ENCODE measurements at places on chromosomes 12 and 14.

DNA sequence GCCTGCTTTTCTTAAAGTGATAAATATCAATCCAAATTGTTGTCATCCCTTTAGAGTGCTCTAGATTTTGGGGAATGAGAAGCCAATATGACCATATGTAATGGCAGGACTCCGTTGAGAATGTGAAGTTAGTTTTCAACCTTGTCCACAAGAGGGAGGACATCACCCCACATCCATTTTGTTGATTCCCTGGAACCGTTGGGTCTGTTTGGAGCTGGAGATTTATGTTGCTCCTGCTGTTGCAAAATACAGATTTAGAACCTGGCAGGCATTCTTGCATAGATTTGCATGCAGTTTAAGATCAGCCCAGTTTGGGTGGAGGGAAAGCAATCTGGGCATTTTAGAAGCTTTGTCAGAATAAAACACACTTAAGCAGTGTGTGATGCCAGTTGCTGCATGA lies 620.1 kb downstream of the NRXN3 start:
- no peak for DNase-seq

- no peak for DNase-seq
These were observed 203.5 kb upstream of the G2E3 start for GRCh38 chr14:30355431-30355913.

- DNase-seq, result no peak
These were observed 8.5 kb downstream of the WSB2 start for GRCh38 chr12:118052324-118053070.

DNA sequence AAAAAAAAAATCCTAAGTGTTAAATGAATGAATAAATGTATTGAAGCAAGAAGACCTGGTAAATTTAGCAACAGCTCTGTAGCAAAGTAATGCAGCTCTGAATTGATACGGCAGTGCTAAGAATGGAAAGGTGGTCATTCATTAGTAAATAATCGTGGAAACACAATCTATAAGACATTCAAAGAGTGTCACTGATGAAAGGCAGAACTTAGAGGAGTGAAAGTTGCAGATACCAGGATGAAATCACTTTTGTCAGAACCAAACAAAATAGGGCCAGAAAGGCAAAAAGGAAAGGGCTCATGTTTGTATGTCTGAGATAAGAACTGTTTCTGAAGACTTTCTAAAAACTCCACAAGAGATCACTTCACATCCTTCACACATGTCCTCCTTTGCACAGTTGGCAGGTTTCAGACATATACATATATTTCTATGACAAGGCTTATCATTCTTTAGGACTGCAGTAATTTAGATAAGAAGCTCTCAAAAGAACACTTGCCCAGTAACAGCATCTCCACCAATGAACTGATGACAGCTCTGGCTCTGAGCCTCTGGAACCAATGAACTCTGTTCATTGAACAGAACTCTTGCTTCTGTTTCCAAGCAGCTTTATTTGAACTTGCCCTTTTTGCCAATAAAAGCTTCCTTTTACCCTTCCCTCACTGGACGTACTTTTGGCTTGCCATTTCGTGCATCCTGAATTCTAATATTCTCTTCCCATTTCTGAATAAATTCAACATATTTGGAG lies 4.2 kb upstream of the LRR1 start:
- DNase-seq, result no peak

GRCh38 chr12:27772328-27773049 lies 7.5 kb upstream of the KLHL42 start:
- DNase-seq, result no peak

- peak; percentile 6 for DNase-seq
These were observed 1.0 kb upstream of the CAMKK2 start for GRCh38 chr12:121297435-121297991.

DNA sequence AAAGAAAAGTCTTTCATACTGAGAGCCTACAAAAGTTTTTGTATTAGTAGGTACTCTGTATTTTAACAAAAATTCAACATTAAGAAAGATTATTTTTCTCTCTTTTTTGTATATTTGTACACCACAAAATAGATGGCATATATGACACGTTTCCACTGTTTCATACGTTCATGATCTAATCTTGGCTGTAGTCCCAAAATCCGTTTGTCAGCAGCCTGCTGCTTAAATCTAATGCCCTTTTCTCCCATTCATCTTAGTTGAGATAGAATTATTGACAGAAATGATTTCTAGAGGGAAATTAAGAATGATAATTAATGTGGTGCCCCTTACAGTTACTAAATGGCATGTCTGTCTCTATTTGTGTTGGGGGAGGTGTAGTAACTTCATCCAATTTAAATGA lies 140.7 kb upstream of the NOVA1 start:
- no peak for DNase-seq

DNA sequence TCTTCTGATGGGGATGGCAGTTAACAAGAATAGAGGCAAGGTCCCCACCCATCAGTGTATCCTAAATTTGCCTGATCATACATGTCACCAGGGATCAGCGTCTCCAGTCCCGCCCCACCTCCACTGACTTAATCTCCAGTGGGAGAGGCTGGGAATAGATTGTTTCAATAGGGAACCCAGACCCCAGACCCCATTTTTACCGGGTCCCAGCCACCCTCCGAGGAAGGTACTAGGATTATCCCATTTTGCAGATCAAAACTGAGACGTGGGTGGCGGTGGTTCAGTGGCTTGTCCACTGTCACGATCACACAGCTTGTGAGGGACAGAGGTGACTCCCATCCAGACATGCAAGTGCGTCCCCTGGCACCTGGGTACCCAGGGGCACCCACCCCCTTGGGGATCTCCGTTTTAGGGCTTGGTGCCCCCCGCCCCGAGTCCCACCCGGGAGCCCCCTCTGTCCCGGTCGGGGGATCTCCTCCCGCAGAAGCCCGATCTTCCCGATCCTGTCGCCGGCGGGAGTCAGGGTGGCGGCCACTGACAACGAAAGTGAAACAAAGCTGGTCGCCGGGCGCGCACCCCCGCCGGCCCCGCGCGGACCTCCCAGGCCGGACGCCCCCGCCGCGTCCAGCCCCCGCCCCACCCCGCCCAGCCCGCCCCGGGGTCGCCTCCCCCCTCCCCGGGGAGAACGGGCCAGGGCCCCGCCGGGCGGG lies 523 bp downstream of the WSB2 start:
- peak; percentile 39 for DNase-seq

- DNase-seq, result no peak
These were observed 17.7 kb downstream of the AHSA1 start for GRCh38 chr14:77475432-77476115.

DNA sequence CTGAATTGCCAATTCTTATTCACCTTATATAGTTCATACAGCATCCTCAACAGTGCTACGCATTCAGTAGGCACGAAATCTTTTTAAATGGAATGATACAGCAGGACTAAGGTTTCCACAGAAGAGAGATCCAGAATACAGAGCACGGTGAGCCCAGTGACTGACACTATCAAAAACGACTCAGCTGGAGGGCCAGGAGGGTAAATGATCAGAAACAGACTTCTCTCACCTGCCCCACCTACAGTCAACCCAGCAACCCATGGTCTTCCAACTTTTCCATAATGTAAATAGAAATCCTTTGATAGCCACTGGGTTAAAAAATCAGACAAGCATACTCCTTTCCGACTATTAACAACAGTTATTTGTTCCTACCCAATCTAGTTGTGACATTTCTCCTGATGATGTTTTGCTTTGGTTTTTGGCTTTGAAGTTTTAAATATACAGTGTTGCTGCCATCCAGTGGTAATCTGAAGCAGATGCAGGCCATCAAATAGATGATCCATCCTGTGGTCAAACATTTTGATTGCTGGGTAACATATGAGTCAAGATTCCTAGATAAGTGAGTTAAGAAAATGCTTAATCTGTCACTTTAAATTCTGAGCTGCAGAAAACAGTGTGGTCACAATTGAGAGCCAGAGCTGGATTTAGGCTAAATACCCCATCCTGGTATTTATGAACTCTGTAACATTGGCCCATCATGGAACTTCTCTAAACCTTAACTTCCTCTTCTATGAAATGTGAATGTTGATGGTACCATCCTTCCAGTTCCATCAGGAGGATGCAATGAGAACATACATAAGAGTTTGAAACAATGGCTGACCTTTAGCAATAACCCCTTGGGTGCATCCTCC lies 42.0 kb downstream of the GPHB5 start:
- peak; percentile 33 for DNase-seq

- no peak for DNase-seq
These were observed 372.8 kb upstream of the KITLG start for GRCh38 chr12:88953029-88953586.

GRCh38 chr14:95233702-95234241 lies 76.4 kb upstream of the DICER1 start:
- DNase-seq, result no peak

- no peak for DNase-seq
These were observed 130.9 kb downstream of the GPR135 start for GRCh38 chr14:59334253-59334652.

- no peak for DNase-seq
These were observed 578 bp downstream of the ADAMTS20 start for GRCh38 chr12:43551279-43551970.

- DNase-seq, result no peak
These were observed 2.6 kb upstream of the SLC11A2 start for GRCh38 chr12:51028813-51029150.

GRCh38 chr12:113439606-113440030 lies 17.4 kb downstream of the SDSL start:
- no peak for DNase-seq

- DNase-seq, result no peak
These were observed 7.3 kb downstream of the TMEM116 start for GRCh38 chr12:112005419-112006395.

DNA sequence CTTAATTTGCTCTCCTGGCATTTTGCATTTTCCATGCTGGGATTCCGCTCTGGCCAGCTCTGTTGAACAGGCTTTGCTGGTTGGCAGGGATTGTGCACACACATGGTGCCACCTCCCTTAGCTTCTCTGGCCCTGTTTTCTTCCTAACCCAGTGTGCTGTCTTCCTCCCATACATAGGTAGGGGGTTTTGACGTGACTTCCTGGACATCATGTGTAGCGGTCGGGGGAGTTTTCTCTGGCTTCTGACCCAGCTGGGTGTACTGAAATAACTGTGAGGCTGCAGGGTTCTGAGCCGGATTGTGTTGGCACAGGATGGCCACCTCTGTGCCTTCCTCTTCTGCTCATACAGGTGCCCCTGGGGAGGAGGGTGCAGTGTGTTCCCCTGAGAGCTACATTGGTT lies 25.7 kb downstream of the C14orf132 start:
- no peak for DNase-seq

DNA sequence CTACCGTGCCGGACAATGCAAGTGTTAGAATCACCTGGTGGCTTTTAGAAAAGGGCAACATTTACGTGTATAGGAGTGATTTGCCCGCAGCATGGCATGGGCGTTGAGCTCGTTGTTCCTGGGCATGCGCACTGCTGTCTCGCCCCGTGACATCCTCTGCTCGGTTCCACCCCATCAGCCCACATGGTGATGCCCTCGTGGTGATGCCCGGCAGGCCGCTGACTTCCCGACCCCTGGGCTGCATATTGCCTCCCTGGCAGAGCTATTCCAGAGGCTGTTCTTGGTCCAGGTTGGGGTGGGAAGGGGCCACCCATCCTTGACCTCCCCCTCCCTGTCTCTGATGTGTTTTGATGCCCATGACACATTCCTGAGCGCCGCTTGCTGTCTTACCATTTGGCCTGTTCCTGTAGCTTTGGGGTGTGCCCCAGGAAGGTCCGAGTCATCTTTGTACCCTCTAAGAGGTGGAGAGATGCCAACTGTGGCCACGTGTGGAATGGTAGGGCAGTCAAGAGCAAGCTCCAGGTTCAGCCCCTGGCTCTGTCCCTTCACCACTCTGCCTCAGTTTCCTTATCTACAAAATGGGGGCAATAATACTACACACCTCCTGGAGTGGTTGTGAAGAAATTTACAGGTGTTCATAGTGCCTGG lies 4.8 kb downstream of the HIP1R start:
- DNase-seq, result no peak

DNA sequence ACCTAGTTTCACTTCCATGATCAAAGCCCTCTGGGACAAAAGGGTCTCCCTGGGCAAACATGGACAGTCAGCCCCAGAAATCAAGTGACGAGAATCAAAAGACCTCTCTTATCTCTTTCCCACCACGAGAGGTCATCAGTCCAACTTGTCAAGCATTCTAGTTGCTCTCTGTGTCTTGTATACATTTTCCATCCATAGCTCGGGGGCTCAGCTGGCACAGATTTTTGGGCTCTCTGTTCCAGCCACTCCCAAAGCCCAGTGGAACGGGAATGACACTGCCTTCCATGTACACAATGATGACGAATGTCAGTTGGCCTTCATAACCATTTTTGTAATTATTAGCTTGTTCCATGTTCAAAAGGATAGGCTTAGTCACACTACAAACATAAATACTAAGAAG lies 29.7 kb downstream of the NOS1 start:
- no peak for DNase-seq

DNA sequence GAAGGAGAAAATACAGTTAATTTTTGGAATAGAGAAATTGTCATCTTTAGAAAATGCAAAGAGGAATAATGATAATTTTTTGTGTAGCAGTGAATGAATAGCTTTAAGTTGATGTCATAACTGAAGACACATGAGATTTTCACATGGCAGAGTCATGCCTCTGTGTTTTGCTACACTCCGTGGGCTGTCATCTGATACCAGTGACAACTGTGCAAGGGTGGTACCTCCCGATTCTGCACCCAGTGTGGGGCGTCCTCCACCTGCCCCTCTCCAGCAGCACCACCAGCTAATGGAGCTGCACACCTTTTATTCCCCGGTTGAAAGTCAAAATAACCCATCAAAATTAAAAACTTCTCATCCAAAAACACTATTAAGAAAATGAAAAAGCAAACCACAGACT lies 47.2 kb downstream of the ANKRD9 start:
- DNase-seq, result no peak

GRCh38 chr12:30965613-30965985 lies 39.1 kb downstream of the TSPAN11 start:
- no peak for DNase-seq

- DNase-seq, result no peak
These were observed 611.0 kb downstream of the CCER1 start for GRCh38 chr12:90343966-90344365.

DNA sequence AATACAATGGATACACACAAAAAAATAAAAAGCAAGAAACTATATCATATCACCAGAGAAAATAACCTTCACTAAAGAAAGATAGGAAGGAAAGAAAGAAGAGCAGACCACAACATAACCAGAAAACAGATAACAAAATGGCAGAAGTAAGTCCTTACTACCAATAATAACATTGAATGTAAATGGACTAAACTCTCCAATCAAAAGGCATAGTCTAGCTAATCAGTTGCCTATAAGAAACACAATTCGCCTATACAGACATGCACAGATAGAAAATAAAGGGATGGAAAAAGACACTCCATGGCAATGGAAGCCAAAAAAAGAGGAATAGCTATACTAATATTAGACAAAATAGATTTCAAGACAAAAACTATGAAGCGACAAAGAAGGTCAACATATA lies 8.9 kb upstream of the TAS2R30 start:
- DNase-seq, result no peak

- DNase-seq, result no peak
These were observed 945.8 kb downstream of the DIO2 start for GRCh38 chr14:79265366-79265946.
